ENCODE measurements at places on chromosomes 7 and 10. TPM values are rescaled to one million over a fixed set of nuclear protein-coding genes. Genes with fewer than 3 reads are reported as not detected.

NANOS1 gene
- total RNA-seq = 0.17 TPM

MET gene
- total RNA-seq = 19.9 TPM

LRMDA gene
- 0.45 TPM for total RNA-seq

TMEM213 gene
- not detected for total RNA-seq

CALY gene
- not detected for total RNA-seq

HOXA11 gene
- total RNA-seq = not detected

PNLIP gene
- total RNA-seq = not detected

ITPRID1 gene
- total RNA-seq = not detected

VWA2 gene
- not detected for total RNA-seq

TNPO3 gene
- total RNA-seq = 40.4 TPM

NKX2-3 gene
- not detected for total RNA-seq

EPDR1 gene
- 5.5 TPM for total RNA-seq

CPXM2 gene
- 0.45 TPM for total RNA-seq

SEMA3C gene
- 99.4 TPM for total RNA-seq

NEURL1 gene
- 0.15 TPM for total RNA-seq

CALHM3 gene
- not detected for total RNA-seq

IKZF1 gene
- total RNA-seq = not detected

GALNT17 gene
- total RNA-seq = under 0.01 TPM

NPC1L1 gene
- total RNA-seq = not detected

STK31 gene
- not detected for total RNA-seq

CFAP70 gene
- total RNA-seq = under 0.01 TPM

CYTH3 gene
- 26.9 TPM for total RNA-seq

PLXDC2 gene
- 4.9 TPM for total RNA-seq

ESYT2 gene
- total RNA-seq = 48.6 TPM

TAS2R41 gene
- total RNA-seq = not detected

NET1 gene
- total RNA-seq = 15.9 TPM

KLF14 gene
- not detected for total RNA-seq

NEUROD6 gene
- not detected for total RNA-seq

HHEX gene
- total RNA-seq = 1.6 TPM

CYP2E1 gene
- total RNA-seq = not detected

PSAP gene
- 315 TPM for total RNA-seq

All from bronchus fibroblast of lung (primary cell).